Stimulated activated CD4-positive, alpha-beta T cell treated with anti-CD3 and anti-CD28 coated beads, Interleukin-4, amount 100 ng/mL, for 48 hours (primary cell): ENCODE measurements at places on chromosomes 2 and 18.
A peak's percentile ranks its signal among the peaks of the same experiment; 100 is the strongest.

- DNase-seq: peak; percentile 96
Measured at GRCh38 chr2:48420512-48421197, 109.3 kb upstream of the STON1 start.

DNA sequence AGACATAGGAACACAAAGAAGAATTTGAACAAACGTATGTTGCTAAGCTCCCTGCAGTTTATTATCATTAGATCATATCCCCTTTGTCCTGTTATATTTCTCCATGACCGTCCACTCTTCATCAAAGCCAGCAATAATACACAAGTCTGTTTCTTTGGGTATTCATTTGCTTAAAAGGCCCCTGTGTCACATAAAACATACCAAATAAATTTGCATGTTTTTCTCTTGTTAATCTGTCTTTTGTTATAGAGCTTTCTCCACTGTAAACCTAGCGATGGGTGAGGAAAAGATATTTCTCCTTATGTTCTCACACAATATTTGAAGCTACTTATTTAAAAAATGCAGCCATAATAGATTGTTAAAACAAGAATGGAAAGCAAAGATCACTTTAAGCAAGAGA is 42.9 kb upstream of the REL start:
- DNase-seq: no peak

- no peak for DNase-seq
Measured at GRCh38 chr2:235745597-235745996, 251.8 kb downstream of the AGAP1 start.

DNA sequence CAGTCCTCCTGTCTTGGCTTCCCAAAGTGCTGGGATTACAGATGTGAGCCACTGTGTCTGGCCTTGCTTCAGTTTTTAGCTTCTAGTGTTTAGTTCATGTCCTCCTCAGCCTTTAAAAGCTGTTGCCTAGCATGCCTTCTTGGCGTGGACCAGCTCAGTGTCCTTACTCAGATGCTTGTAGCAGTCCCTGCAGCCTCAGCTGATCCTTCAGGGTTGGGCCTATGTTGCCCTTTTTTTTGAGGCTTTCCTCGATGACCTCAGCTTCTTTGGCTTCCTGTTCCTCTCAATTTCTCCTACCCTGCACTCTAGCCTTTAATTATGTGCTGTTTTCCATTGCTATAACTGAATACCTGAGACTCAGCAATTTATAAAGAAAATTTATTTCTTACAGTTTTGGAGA is 57.7 kb downstream of the TANC1 start:
- DNase-seq: no peak

DNA sequence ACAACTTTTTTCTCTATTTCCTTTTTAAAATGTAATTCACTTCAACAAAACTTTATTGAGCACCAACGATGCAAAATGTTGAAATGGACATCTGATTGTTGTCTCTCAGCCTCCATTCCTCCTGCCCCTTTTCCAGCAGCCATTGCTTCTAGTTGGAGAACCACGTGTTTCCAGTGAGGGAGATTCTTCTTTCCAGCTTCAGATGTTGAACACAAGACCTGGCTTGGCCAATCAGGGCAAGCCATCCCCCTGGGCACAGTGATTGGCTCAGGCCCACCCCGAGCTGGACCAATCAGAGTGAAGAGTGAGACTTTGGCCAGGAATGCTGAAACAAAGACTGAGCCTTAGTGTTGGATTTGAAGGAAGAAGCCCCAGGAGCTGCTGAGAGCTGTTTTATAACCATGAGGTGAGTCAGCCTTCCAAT is 59.0 kb downstream of the E2F6 start:
- no peak for DNase-seq

GRCh38 chr18:12968619-12969018 is 20.8 kb downstream of the SEH1L start:
- DNase-seq: no peak

- DNase-seq: no peak
Measured at GRCh38 chr2:174874085-174874484, 109.8 kb upstream of the CHRNA1 start.

DNA sequence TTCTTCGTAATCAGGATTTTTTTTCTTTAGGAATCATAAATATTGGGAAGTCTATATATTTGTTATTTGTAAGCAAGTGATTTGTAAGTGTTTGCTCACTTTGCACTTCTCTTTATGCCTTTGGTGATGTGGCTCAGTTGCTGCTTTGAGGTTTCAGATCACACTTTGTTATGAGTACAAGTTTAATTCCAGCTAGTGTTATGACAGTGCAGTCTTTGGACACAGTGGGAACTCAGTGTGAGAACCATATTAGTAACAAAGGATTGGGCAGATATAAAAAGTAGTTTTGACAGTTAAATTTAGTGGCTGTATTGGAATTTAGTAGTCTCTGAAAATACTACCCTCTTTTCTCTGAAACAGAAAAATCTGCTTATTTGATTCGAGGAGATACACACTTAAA is 67.7 kb downstream of the ABI2 start:
- no peak for DNase-seq

DNA sequence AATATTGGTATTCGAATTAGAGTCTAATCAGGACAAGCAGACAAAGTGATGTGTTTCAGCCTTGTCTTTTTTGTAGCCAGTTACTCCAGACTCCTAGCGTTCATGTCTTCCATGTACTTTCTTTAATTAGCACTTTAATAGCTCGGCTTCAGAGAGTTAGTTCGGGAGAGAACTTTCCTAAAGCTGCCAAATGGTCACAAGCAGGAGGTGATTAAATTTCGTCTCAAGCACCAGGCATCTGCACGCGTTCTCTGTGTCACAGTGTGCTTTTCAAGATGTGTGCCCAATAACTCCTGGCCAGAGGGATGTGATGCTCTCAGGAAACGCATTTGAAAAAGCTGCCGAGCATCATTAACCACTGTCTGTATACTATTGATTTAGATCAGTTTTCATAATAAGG is 790.8 kb downstream of the SOCS6 start:
- DNase-seq: no peak

DNA sequence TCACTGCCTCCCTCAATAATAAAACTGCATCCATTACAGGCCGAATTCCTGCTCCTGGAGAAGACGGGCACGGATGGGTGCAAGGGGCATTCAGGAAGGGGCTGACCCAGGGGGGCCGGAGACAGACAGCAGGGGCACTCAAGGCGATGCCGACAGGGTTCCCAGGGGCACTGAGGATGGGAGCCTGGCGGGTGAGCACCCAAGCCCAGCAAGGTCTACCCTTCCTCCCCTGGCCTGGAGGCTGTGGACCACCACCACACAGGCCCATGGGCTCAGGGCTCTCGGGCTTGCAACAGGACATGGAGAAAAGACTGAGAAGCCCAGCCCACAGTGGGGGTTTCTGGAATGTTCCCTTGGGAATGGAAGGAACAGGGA is 104.7 kb upstream of the ODC1 start:
- no peak for DNase-seq

- no peak for DNase-seq
Measured at GRCh38 chr2:190420801-190421200, 12.6 kb downstream of the MFSD6 start.

GRCh38 chr2:201984800-201985525 is 48.7 kb upstream of the FZD7 start:
- DNase-seq: no peak

- no peak for DNase-seq
Measured at GRCh38 chr2:17600556-17601204, 60.2 kb downstream of the VSNL1 start.

DNA sequence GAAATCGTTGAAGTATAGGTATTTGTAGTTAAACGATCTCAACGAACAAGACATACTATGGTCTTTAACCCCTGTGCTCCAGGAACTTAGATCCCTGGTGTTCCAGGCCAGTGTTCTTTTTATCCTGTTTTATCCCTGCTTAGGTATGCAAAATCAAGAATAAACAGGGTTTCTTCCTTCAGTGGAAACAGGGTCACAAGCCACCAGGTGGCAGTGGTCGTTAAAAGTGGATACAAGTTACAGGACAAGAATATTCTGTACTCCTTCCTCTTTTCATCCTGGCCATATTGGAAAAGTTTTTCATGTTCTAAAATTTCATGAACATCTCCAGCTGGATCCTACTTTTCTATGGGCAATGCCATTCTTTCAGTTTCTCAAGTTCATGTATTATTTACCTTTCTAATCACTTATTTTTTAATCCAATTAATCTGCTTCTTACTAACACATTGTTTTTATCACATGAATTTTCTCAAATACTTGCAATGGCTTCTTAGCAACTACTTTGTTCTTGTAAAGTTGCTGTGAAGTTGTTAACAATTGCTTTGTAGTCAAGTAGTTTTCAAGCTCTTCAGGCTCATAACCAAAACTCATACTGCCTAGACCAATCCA is 16.4 kb upstream of the HNMT start:
- peak; percentile 18 for DNase-seq

- no peak for DNase-seq
Measured at GRCh38 chr2:26178246-26178645, 5.4 kb downstream of the GAREM2 start.

GRCh38 chr18:58385472-58385871 is 243.4 kb downstream of the ALPK2 start:
- no peak for DNase-seq

DNA sequence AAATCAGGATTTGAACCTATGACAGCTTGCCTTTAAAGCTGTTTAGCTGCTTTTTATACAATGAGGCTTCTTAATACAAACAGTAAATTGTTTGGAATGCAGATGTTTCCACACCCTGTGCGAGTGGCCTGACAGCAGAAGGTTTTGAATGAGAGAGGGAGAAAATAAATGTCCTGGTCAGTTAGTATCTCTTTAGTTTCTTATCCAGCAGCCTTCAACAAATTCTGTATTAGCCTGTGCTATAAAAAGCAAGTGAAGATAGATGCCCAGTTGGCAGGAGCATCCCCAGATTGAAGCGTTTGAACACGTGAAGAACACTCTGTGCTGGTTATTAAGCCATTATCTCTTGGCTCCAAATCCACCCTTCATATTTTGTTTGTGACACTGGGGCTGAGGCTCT is 70.6 kb downstream of the CERS6 start:
- no peak for DNase-seq

DNA sequence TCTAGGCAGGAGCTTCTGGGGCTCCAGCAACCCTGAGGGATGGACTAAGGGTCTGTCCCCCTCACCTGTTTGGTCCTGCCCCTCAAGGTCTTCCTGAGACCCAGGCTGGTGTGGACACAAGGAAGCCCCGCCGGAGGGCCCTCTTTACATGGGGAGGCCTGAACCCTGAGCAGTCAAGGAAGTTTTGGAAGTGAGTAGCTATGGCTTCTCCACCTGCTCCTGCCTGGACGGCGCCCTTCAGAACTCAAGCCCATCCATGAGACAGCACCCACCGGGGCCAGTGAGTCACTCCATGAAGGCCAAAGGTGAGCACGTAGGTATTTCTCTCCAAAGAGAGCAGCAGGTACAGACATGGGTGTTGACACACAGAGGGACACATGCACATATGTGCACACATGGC is 98.2 kb upstream of the CTDP1 start:
- DNase-seq: no peak

- no peak for DNase-seq
Measured at GRCh38 chr2:55408918-55409868, 10.5 kb downstream of the CCDC88A start.

GRCh38 chr2:45836316-45836715 is 184.8 kb downstream of the PRKCE start:
- DNase-seq: no peak

DNA sequence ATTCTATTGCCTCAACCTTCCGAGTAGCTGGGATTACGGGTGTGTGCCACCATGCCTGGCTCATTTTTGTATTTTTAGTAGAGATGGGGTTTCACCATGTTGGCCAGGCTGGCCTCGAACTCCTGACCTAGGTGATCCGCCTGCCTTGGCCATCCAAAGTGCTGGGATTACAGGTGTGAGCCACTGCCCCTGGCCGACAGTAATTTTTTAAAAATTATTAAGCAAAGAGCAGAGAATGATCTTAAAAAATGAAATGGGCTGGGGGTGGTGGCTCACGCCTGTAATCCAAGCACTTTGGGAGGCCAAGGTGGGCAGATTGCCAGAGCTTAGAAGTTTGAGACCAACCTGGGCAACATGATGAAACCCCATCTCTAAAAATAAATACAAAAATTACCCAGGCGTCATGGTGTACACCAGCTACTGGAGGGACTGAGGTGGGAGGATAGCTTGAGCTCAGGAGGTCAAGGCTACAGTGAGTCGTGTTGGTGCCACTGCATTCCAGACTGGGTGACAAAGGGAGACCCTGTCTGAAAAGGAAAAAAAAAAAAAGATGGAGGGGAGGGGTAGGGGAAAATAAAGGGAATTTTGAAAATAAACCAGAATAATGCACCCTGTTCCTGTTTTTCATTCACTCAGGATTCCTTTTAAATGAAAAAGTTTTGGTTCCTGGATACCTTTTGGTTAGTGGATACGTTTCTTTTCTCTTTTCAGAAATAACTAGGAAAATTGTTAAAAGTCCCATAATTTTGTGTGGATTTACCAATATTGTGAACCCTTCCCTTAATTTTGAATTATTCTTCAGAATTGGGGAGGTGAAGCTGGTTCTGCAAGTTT is 33.9 kb downstream of the MAP4K4 start:
- DNase-seq: no peak

DNA sequence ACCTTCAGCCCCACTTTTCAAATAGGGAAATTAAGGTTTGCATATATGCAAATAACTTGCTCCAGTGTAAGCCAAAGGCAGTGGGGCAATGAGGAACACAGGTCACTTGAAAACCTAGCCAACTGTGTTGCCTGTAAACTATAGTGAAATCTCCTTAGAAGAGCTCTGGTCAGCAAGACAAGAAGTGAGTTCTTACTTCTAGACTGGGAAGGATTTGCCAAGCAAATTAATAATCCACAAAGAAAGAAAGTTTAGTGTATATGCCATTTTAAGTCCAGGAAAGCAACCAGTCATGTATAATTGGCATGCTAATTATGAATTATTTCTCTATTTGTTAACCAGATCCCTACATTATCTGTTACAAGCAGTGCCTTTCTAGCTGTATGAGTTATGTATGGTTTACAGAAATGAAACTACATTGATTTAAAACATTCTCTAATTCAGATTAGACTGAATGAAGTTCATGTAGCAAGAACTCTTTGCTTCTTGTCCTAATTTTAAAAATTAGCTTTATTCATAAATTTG is 129.9 kb downstream of the MTX2 start:
- DNase-seq: no peak

DNA sequence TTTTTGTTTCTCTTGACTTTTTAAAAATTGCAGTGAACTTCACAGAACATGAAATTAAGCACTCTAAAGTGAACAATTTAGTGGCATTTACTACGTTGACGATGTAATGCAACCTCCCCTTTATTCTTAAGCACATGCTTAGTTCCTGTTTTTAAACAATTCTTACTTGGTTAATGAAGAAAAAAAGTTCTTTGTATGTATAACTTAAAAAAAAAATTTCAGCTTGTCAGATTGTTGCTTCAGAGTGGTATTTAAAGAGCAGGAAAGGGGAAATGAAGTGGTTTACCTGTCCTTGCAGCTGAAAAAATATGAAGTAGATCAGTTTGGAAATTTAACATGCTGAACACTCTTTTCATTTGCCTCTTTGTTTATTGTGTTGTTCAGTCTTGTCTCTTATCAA is 95.7 kb upstream of the RASGRP3 start:
- DNase-seq: no peak

GRCh38 chr2:165508927-165509326 is 39.4 kb downstream of the CSRNP3 start:
- no peak for DNase-seq
